ENCODE measurements at places on chromosomes 16 and 17.

DNA sequence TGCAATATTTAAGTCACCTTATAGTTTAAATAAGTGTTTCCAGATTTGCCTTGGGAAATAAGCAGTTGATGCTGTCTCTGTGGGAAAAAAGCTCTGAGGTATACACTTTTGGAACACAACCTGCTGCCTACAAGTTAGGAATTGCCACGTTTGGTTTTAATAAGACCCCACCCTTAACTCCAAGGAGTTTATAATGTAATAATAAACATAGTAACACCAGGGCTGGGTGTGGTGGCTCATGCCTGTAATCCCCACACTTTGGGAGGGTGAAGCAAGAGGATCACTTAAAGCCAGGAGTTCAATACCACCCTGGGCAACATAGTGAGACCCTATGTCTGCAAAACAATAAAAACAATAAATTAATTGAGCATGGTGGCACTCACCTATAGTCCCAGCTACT is 15.9 kb upstream of the SMG1 start:
- no peak for DNase-seq

DNA sequence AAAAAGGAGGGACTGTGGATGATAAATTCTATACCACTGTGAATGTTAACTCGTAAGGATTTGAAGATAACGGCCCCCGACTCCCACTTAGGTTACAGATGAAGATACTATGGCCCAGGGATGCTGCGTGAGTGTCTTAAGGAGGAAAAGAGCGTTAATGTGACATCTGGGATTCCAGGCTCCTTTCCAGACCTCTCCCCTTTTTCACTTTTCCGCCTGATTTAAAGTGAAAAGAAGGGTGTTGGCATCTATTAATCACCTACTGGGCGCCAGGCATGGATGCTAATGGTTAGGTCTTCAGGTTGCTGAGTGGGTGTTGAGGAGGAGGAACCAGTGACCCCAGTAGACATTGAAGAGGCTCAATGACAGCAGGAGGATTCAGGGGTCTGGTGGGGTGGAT is 117.8 kb downstream of the RBFOX1 start:
- DNase-seq = no peak

GRCh38 chr16:73730481-73731090 is 566.0 kb upstream of the PSMD7 start:
- DNase-seq = no peak

DNA sequence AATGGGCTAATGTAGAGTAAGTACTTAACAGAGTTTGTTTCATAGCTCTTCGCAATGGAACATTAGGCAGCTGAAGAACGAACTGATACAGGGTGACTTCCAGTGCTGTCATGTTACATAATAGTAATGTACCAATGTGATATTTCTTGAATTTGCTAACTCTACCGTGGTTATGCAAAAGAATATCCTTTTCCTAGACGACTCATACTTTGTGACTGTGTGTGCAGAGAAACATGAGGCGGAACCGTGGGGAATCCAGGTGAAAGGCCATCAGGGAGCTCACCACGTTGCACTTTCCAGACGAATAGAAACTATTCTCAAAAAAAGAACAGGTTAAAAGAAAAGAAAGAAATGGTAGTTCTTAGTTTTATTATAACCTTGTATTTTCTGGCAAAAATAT is 13.2 kb downstream of the NOB1 start:
- DNase-seq = no peak

GRCh38 chr16:81583893-81584631 is 139.5 kb downstream of the CMIP start:
- DNase-seq = no peak

DNA sequence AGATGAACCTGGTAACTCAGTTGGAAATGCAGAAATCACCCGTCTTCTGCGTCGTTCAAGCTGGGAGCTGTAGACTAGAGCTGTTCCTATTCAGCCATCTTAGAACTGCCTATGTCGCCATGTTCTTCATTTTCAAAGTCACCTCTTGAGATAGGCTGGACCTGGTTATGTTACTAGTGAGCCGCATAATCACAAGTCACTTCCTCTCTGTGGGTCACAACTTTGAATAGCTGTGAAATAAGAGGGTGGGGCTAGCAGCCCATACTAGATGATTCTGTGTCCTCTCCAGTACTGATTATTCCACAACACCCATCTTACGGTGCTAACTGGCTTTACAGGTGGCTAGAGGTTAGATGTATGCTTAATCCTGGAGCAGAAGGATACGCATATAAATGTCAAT is 74.2 kb downstream of the VPS53 start:
- DNase-seq = no peak

DNA sequence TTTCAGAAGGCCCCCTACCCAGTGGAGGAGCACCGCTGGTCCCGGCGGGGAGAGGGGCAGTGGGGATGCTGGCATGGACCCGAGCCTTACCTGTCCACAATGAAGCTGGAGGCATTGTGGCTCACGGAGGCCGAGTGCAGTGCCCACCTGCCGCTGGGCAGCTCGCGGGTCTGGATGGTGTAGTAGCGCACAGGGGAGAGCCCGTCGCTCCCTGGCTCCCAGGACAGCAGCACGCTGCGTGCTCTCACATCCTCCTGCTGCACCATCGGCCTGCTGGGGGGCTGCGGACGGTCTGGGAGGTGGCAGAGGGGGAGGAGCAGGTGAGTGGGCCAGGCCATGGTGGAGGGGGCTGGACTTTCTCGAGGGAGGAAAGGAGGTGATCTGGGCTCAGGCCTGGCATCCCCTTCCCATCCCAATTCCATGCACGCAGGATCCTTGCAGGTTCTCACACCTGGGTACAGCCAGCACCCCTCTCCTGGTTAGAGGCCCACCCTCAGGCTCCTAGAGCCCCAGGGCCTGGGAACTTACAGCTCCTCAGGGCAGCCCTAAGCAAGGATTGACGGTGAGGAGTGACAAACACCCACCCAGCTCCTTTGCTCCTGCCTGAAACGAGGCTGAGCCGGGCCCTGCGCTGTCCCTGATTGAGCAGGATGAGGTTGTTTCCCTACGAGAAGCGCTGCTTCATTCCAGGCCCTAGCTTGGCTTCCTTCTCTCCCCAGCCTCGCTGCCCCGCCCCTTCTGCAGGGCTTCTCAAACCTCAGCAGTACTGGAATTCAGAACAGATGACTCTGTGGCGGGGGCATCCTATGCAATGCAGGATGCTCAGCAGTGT is 76.2 kb upstream of the CDC42EP4 start:
- DNase-seq = no peak

All from AG04449 (cell line).